Activated T-cell treated with anti-CD3 and anti-CD28 coated beads, Interleukin-2, amount 50 U/mL, for 4 hours (primary cell): ENCODE measurements at places on chromosomes 4 and X.

- no peak for DNase-seq
These were observed 95.9 kb downstream of the CFAP299 start for GRCh38 chr4:80431203-80431965.

- no peak for DNase-seq
These were observed 84.1 kb downstream of the TMEM164 start for GRCh38 chrX:110086916-110087484.

GRCh38 chrX:1909419-1910206 lies 294.8 kb downstream of the ASMT start:
- no peak for DNase-seq

- DNase-seq = no peak
These were observed 492.9 kb downstream of the INPP4B start for GRCh38 chr4:142353149-142353738.

- no peak for DNase-seq
These were observed 5.5 kb downstream of the AVPR2 start for GRCh38 chrX:153909980-153910360.

- DNase-seq = no peak
These were observed 70.2 kb downstream of the FAM47C start for GRCh38 chrX:37078434-37078703.

DNA sequence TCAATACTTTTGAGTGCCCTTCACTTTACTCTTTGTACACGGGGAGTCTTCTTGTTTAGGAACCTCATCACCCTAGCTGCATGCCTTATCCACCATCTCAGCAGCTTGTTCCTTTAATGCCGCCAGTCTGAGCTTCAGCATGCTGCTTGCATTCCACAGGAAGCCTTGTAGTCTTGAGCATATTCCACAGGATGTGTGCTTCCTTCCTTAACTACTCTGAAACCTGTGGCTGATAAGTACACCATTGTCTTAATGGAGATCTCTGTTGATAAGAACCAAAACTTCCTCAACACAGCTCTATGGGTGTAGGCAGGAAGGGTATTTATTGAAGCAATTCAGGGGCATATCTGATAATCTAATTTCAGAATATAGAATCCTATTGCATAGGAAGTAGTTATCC lies 24.4 kb upstream of the CCNI start:
- no peak for DNase-seq

DNA sequence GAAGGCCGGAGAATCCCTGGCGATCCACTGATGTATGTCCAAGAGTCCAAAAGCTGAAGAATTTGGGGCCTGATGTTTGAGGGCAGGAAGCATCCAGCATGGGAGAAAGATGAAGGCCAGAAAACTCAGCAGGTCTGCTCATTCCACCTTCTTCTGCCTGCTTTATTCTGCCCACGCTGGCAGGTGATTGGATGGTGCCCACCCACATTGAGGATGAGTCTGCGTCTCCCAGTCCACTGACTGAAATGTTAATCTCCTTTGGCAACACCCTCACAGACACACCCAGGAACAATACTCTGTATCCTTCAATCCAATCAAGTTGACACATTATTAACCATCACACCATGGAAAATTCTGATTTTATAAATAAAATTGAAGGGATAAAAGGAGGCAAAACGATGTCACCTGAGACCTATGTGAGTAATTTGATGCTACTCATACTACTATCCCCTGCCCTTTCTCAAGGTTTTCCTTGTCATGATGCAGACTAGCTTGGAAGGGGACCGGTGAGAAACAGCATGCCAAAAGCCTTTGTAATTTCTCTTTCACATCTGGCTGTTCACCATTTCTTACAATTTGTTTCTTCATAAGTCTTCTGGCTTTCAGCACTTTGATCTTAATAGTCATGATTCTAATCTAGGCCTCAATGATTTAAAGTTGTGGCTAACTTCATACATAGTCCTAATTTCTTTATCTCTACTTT lies 9.7 kb upstream of the PYURF start:
- DNase-seq = no peak

DNA sequence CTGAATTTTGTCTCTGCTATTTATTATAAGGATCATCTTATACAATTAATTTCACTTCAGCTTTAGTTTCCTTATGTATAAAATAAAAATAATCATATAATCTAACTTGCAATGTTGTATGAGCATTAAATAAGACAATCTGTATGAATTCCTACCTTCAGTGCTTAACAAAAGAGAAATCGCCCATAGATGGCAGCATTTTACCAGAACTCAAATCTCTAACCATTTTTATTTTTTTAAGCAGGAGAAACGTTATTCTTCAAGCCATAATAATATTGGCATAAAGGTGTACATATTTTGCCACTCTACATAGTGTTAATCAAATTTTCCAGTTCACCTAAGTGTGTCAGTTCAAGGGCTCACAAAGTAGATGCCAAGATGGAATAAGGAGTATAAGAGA lies 78.8 kb downstream of the TMEM47 start:
- DNase-seq = no peak

DNA sequence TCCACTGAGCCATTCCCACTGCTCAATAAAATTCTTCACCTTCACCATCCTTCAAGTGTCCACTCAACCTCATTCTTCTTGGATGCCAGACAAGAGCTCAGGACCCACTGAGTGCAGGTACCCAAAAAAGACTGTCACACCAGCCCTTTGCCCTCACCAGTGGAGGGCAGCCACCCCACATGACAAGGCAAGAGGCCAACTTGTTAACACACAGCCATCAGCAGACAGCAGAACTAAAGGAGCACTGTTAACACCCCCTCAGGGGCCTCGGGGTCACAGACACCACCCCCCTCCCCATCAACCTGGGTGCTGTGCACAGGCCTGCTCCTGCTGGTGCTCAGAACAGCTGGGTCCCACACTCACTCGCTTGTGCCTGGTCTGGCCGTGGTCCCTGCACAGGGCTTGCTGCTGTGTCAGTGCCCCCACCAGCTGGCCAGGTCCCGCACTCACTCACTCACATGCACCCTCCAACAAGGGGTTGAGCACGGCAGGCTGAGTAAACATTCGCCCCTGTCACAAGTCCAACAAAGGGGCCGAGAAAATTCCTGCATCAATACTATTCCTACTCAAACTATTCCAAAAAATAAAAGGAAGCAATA lies 54.1 kb downstream of the ATRX start:
- DNase-seq = no peak

DNA sequence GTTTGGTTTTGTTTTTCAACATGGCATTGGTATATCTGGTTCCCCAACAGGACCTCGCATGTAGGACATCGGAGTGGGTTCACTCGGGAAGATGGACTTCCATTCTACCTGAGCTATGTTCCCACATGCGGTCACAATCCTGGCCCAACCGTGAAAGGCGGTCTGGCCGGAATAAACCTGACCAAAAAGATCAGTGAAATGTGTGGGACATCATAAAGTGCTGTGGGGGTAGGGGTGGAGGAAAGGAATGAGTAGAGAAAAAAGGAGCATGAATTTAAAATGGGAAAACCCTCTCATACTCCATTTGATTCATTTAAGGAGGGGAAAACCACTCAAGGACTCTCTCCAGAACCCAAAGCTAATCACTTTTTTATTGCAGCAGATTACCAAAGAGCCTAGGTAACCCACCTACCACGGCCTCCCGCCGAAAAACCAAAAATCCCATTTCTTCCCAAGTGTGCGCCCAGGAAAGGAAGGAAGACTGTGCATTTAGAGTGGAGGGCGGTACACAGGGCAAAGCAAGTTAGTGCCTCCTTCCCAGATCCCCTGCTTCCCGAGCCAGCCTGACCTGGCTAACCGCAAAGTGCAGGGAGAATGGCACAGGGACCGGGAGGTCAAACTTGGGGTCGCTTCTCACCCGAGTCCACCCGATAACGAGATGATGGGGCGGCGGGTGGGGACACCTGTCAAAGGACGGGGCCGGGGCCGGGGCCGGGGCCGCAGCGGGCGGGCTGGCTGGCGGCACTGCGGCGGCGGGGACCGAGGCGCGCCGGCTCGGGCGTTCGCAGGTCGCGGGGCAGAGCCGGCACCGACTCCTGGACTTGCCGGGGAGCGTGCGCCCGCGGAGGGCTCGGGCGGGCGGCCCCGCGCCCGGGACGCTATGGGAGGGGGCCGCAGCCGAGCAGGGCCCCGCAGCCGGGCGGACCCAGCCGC lies 669 bp downstream of the TMEM150C start:
- DNase-seq = no peak

DNA sequence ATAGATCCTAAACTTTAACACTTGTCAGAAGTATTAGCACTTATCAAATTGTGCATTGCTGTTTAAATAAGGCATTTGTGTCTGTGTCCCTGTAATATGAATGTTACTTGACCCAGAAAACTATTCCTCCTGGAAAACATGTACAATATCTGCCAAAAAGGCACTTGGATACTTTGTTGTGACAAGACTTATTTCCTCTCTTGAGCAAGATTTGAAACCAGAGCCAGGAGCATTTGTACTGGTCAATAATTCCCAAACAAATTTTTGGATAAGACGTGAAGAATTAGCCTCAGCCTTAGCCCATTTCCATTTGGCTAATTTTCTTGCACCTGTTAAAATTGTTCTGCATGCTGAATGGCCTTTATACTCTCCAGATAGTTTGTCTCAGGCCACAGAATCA lies 176.3 kb upstream of the GK2 start:
- DNase-seq = no peak

DNA sequence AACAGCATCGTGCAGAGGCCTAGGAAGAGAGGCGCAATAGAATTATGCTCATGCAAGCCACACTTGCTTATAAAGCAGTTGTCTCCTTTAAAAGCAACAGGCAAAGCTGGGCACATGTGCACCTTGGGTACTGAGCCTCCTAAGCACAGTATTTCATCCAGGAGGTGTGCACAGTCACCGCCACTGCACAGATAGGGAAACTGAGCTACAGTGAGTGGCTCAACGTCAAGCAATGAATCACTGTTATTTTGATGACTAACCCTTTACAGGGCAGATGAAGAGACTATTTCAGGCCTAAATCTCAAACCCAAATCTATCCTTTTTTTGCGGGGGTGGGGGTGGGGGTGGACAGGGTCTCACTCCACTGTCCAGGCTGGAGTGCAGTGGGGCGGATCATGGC lies 42.3 kb downstream of the BCOR start:
- DNase-seq = no peak

DNA sequence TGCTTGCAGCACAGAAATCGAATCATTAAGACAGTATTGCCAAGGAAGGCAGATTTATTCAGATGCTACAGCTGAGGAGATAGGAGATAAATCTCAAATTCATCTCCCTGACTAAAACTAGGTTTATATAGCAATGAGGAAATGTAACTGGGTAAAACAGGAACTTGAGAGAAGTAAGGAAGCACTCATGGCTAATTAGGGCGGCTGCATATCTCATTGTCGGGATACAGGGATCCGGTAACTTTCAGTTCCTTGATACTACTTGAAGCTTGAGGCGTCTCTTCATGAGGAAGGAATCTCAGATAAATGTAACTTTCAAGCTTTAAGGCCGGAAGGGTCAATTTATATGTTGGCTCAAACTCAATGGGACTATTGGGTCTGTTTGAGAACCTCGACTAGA lies 129.2 kb upstream of the WDR1 start:
- no peak for DNase-seq

GRCh38 chrX:129585691-129586090 lies 45.6 kb downstream of the OCRL start:
- DNase-seq = no peak

DNA sequence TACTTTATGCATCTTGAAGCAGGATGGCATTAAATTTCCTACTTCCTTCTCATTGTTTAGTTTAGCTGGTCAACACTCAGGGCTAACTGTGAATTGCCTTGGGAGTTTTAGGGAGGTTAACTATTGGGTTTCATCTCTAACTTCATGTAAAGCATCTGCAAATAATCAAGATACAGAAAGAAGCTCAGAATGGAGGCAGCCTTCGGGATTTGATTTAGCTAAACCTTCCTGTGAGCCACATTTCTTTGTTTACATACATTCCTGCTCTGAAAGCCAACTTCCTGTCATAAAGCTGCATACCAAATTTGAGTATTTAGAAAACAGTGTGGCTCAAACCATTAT lies 131.7 kb upstream of the PCDH18 start:
- no peak for DNase-seq

DNA sequence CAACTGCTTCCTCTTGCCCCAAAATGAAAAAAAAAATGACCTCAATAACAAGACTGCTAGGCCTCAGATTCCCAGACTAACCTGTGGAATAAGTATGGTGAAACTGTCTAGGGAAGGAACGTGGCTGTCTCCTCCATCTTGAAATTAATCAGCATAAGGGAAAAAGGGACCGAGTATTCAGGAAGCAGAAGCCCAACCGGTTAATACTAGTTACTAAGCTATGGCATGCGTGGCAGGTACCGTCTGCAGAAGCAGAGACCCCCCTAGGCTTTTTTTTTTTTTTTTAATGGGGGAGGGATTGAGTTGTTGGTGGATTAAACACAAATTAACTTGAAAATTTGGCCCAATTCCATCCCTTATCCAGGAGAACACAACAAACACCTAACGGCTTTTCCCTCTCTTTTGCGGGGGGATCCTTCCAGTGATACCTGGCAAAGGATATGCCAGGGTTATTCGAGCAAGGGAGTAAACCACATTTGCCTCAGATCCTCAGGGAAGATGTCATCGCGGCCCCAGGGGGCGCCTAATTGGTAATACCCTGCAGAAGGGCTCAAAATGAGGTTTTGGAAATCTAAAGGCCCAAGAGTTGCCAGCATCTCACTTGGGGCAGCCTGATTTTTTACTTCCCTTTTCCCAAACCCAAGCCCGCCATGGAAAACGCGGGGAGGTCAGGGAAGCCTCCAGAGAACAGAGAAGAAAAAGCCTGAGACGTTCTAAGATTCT lies 893 bp downstream of the RLIM start:
- DNase-seq = no peak

- no peak for DNase-seq
These were observed 115.4 kb upstream of the NDST4 start for GRCh38 chr4:115228851-115229250.

DNA sequence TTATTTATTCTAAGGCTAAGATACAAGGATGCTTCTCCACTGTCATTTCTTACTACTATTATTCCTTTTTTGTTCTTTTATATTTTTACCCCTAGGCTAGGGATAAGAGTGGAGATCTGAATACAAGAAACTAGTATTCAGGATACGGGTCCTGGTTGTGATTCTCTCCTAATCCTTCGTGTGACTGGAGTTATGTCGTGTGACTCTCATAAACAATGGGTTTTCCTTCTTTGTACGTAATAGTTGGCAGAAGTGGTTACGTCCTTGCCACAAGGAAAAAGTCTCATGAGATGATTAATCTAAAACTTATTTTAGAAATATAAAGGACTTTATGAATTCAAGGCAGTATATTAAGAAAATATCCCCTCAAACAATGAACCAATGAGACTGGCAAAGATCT lies 497.2 kb upstream of the FAM241A start:
- DNase-seq = no peak

DNA sequence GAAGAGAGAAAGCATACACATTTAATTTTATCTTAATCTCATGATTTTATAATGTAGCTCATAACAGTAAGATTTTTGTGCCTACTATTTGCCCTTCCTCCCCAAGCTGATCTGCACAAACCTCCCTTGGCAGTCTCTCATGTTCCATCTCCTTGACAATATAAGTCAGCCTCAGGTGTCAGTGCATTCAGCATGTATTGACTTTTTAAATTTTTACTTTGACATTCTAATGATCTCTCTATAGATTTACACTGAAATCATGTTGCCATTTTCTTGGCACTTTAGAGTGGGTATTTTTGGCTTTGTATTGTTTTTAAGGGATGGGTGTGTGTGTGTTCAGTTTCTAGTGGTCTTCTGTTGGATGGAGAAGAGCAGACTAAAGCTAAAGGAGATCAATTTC lies 505.3 kb upstream of the CPEB2 start:
- no peak for DNase-seq
